Stimulated activated CD4-positive, alpha-beta T cell treated with anti-CD3 and anti-CD28 coated beads, Interleukin-2, amount 100 ng/mL, for 4 hours (primary cell): ENCODE measurements at places on chromosomes 6 and 20.

DNA sequence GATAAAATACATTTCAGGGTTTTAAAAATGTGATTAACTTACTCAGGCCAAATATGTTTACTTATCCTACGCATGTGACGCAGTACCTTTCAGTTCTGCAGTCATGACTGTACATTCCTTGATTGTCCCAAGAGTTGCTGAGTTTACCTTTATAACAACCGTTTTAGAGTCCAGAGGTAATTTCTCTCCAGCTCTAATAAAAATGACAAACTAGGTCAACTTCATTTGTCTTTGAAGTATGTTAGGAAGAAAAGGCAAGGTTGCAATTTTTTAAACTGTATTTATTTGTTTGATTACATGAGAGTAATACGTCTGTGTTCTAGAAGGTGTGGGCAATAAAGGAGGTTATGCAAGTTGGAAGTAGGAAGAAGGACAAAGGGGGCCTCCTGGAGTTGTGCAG is 38.6 kb upstream of the UBR2 start:
- DNase-seq, result no peak

DNA sequence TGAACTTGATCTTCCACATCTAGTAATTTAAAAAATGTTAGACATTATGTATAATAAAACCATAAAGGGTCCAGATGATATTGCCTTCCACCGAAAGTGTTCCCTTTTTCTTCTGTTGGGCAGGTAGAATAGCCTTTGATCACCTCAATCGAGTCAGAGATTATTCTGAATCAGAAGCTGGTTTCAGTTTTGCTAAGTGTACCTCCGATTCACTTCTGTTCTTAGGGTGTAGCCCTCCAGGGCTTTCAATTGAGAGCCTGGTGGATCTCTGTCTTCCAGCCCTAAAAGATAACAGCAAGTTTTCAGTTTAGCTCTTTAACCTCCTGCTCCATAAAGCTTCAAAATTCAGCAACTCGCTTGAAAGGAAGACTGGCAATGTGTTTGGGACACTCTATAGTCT is 21.1 kb upstream of the AIG1 start:
- no peak for DNase-seq

DNA sequence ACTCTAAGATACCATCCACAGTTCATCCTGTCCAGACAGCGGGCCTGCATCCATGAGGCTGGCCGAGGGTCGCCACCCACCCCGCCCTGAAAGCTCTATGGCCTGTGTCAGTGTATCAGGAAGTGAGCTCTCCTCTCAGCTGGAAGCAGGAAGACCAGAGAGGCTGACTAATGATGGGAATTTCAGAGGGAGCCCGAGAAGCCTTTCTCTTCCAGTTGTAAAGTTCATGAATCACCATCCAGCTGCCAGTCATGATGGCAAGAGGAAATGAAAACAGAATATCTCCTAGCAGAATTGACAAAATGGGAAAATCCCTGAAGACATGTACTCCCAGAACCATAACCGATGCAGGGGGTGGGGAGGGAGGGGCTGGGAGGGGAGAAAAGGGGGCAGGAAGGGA is 109.6 kb upstream of the RPS6KA2 start:
- DNase-seq, result no peak

DNA sequence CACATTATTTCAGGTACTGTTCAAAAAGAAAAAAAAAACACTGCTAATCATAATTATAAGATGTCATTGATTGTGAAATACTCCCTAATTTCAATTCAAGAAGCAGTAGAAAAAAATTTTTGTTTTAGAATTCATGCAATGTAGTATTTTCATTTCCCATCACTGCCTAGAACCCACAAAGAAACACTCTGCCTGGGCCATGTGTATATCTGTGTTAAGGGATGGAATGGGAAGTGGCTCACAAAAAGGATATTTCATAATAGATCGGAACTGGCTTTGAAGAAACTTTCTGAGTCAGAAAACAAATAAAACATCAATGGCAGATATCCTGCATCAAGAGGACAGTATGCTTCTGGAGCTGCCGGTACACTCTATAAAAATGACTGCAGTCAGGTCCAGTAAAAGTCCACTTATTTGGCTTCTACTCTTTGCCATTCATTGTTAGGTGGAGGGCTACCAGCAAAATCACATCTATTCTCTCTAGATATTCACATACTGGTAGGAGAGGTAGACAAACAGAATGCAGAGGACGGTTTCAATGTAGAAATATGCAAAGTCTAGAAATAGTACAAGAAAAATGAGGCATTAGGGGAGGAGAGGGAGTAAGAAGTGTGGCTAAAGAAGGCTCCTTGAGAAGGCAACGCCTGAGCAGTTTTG is 135.0 kb upstream of the TNFAIP3 start:
- no peak for DNase-seq

DNA sequence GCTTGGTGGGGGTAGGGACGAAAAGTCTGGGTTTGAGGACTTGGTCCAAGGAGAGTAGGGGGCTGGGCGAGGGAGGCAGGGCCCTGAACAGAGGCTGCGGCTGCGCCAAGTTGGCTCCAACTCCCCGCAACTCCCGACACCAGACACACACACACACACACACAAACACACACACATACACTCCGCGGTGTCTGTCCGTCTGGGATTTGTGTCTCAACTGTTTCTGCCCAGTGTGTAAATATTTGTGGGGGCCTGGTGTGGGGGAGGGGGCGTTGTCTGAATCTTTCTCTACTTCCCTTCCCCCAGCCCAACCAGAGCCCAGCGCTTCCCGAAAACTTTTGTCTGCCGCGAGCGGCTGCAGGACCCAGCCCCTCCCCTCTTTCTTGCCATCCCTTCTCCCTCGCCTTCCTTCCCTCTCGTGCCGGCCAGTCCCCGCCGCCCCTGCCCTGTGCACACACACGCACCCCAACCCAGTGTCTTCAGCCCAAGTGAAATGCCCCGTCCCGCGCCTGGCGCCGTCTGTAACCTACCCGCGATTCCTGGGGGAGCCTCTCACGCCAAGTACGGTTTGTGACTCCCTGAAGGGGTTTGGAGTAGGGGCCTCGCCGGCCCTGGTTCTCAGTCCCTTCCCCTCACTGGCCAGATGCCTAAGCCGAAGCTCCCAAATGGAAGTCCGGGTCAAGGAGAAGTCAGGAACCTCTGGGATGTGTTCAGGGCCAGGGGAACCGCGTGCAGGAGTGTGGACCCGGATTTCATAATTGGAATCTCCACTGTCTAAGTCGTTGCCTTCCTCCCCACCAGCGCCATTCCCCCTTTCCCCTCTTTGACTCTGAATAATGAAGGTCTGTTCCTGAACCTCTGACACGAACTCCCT is 904 bp downstream of the MDFI start:
- no peak for DNase-seq

DNA sequence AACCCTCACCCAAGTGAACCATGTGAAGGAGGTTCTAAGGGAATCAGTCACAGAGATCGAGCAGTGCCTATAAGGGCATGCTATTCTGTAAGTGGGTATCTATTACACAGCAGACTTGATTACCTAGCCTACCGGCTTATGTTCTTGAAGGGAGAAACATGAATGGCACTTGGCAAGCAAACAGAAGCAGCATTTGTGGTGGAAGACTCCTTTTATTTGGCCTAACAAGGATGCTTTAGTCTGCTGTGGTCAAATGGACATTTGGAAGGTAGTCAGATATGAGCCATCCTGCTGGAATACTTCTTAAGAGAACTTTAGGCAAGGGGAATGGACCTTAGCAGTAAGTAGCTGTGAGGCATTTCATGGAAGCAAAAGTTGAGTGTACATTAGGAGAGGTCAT is 126.3 kb downstream of the COL12A1 start:
- DNase-seq, result no peak

- no peak for DNase-seq
Measured at GRCh38 chr6:3347826-3348225, 89.1 kb downstream of the PSMG4 start.

GRCh38 chr20:30486103-30486478 is 771.4 kb upstream of the DEFB115 start:
- no peak for DNase-seq

DNA sequence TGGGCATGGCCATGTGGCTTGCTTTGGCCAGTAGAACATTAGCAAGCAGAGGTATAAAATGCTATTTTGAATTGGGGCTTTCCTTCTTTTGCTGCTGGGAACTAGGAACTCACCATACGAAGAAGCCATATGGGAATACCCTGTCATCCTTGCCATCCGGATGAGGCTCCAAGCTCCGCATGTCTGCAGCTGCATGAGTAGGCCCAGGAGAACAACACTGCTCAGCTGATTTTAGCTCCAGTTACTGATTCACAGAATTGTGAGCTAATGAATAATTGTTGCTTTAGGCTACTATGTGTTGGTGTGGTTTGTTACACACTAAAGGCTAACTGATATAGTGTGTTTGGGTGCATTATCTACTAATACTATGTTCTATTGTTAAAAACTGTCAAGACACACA is 2.7 kb upstream of the PLCB4 start:
- DNase-seq, result no peak

DNA sequence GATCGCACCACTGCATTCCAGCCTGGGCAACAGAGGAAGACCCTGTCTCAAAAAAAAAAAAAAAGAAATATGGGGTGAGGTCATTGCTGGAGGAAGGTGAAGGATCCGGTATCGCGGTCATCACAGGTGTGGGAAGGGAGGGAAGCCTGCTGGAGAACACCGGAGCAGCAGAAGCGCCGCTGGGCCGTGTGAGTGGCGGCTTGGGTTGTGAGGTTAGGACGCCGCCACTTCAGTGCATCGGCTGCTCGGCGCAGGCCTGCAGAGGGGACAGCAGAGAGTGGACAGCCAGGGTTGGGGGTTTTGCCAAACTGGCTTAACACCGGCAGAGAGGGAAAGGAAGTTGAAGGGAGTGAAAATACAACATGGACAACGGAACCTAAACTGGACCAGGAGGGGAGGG is 5.4 kb downstream of the TLDC2 start:
- DNase-seq, result no peak

DNA sequence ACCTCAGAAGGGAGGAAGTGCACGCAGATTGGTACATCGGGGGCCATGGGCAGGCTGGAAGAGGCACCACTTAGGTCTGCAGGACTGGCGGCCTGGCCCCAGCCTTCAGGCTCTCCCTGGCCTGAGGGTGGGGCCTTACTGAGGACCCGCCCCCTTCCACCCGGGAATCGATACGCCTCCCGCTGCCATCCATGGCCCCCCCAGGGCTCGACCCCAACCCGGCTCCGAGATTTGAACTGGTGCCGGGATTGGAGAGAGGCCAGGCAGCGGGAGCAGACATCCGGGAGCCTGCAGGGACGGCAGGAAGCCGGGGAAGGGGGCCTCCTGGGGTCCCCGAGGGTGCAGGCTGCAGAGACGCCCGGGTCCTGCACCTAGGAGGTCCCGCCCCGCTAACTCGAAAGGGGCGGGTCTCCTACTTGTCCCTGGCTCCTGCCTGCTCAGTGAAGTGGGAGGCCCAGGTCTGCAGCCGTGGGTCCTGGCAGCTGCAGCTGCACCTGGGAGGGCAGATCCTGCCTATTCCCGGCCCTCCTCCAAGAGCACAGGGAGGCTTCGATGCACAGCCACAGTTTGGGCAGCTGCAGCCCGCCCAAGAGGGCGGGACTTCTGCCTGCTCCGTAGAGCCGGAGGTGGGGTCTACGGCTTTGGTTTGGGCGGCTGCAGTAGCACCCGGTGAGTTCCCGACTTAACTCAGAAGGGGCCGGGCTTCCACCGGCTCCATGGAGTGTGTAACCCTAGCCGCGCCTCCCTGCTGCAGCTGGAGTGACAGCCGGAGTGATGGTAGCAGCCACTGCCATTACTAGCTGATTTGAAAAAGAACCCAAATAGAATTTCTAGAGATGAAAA is 35.2 kb upstream of the TBC1D22B start:
- DNase-seq, result peak; percentile 48

DNA sequence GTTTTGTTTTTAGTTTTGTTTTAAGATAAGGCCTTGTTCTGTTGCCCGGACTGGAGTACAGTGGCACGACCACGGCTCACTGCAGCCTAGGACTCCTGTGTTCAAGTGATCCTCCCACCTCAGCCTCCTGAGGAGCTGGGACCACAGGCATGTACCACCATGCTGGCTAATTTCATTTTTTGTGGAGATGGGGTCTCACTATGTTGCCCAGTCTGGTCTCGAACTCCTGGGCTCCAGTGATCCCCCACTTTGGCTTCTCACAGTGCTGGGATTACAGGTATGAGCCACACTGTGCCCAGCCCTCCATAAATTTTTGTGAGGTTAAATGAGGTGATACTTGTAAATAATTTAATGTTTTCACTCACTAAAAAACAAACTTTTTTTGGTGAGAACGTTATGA is 76.6 kb downstream of the ARID1B start:
- DNase-seq, result no peak

- no peak for DNase-seq
Measured at GRCh38 chr6:61857541-61857940, 428.5 kb downstream of the KHDRBS2 start.

GRCh38 chr6:41036186-41036585 is 2.8 kb downstream of the UNC5CL start:
- no peak for DNase-seq

GRCh38 chr20:10430704-10431103 is 3.3 kb downstream of the MKKS start:
- DNase-seq, result no peak

DNA sequence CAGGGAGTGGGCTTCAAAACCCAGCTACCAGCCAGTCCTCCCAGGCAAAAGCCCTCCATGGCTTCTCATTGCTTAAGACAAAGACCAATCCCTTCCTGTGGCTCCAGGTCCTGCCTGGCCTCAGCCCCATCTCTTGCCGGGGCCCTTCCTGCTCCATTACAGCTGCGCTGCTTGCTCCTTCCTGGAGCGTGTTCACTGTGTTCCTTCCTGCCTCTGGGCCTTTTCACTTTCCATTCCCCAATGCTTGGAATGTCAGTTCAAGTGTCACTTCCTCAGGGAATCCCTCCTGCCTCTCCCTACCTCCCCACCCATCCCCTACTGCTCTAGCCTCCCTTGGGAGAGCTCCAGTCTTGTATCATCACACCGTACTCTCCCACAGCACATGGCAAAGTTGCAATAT is 11.1 kb upstream of the ITPR3 start:
- DNase-seq, result no peak

- no peak for DNase-seq
Measured at GRCh38 chr6:40586369-40587201, 579 bp downstream of the LRFN2 start.

GRCh38 chr6:37897321-37897720 is 77.8 kb downstream of the ZFAND3 start:
- DNase-seq, result no peak

GRCh38 chr6:15881150-15881549 is 218.3 kb upstream of the DTNBP1 start:
- DNase-seq, result no peak

- DNase-seq, result no peak
Measured at GRCh38 chr6:111470991-111471390, 12.0 kb downstream of the REV3L start.

GRCh38 chr6:36615018-36615761 is 21.0 kb downstream of the SRSF3 start:
- peak; percentile 15 for DNase-seq
